SK-N-DZ (cell line): ENCODE measurements at places on chromosomes 3 and 15.

DNA sequence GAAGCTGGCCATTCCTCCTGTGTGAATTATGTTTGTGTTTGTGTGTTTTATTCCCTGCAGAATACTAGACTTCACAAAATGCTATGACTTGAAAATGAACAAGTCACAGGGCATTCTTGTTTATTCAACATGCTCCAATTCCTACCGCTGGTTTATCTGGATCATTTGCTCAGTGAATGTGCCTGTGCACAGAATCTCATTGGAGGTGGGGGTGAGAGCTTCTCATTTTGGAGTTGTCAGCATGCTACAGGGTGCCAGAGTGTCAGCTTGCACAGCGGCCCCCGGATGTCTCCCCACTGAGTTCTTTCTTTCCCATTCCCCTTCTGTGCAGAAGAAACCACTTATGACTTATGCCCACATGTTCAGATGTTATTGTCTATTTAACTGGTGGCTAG is 428.7 kb downstream of the ROBO2 start:
- no peak for DNase-seq

- DNase-seq, result no peak
Observed at GRCh38 chr3:106566277-106566676, 697.5 kb upstream of the CBLB start.

DNA sequence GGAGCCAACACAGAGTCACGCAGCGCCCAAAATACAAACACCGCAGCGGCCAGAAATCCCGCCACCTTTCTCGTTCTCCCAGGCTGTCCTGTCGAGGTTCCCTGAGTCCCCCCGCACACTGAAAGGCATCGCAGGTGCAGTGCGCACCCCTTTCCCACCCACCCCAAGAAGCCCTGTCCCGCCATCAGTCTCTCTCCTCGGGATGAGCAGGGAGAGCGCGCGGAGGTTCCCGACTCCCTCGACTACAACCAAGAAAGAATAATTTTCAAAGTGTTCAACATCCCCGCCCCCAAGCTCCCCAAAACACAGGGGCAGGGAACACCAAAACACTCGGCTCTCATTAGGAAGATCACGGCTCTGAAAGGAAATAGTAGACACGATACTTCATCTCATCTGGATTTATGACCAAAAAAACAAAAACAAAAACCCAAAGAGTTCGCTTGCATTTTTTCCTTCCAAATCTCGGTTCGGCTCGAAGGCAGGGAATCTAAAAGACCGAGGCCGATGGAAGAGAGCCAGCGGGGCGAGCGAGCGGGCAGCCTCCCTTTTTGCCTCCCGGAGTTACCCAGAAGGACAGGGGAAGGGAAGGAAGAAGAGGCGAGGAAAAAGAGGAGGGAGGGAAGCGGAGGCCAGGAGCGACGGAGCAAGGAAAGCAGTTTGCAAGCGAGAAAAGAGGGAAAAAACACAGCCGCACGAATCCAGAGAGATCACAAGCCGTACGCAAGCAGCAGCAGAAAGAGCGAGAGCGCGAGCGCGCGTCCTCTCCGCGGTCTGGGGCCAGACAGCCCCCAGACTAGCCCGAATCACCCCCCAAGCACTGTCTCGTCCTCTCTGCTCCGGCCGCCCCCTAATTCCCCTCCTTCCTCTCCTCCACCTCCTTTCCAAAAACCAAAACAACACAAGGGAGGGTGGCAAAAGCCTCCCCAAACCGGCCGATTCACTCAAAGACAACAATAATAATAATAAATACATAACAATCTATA is 808 bp downstream of the BCL6 start:
- peak; percentile 65 for DNase-seq

DNA sequence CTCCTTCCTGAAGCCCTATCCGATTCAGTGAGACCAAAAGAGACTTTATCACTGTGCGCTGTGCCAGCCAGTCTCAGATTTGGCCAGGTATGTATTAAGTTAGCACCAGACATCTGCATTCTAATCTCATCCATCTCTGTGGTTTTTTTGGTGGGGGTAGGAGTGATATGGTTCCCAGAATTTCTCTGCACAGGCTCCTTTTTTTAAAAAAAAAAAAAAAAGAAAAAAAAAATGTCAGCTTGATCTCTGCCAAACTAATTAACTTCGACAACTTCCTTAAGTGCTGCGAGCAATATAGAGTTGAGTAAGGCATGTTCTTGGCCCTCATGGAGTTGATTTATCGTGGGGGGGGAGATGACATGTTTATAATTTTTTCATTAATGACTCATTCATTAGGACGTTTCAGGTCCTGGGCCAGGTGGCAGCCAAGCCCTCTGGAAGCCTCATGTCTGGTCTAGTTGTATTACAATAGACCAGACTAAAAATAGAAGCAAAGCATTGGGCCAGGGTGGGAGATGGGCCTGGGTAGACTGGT is 12.9 kb downstream of the SLCO3A1 start:
- peak; percentile 55 for DNase-seq

GRCh38 chr3:5035113-5035512 is 55.9 kb downstream of the BHLHE40 start:
- DNase-seq, result no peak

GRCh38 chr3:5250467-5251195 is 63.1 kb downstream of the EDEM1 start:
- DNase-seq, result no peak

GRCh38 chr15:92098869-92099268 is 245.4 kb downstream of the SLCO3A1 start:
- DNase-seq, result no peak

GRCh38 chr3:184778426-184779332 is 33.3 kb upstream of the VPS8 start:
- DNase-seq, result no peak

DNA sequence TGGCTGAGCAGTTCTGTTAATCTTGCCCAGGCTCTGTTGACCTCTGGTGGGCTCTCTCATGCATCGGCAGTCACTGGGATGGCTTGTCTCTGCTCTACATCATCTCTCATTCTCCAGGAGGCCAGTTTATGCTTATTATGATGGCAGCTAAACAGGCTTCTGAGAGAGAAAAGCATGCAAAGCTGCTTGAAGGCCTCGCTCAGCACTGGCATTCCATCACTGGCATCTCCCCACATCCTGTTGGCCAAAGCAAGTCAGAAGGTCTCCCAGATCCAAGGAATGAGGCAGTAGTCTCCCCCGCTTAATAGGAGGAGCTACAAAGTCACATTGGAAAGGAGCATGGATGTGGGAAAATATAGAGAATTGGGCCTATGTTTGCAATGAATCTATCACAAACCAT is 212.6 kb downstream of the ZNF621 start:
- no peak for DNase-seq

GRCh38 chr3:65856907-65857306 is 181.8 kb downstream of the MAGI1 start:
- DNase-seq, result no peak

DNA sequence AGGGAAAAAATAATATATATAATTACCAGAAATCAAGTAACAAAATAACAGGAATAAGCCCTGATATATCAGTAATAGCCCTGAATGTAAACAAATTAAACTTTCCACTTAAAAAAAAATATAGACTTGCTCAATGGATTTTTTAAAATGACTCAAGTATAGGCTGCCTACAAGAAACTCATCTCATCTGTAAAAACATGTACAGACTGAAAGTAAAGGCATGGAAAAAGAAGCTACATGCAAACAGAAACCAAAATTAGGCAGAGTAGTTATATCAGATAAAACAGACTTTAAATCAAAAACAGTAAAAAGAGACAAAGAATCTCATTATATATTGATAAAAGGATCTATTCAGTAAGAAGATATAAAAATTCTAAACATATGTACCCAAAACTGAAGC is 82.4 kb upstream of the STT3B start:
- no peak for DNase-seq

GRCh38 chr15:80926126-80926525 is 63.5 kb downstream of the MESD start:
- DNase-seq, result no peak

GRCh38 chr15:25987638-25988037 is 124.5 kb upstream of the ATP10A start:
- no peak for DNase-seq

- DNase-seq, result no peak
Observed at GRCh38 chr3:162998205-162998604, 1501.6 kb downstream of the OTOL1 start.
